ENCODE measurements at places on chromosomes 1 and 21. TPM values are rescaled to one million over a fixed set of nuclear protein-coding genes. Genes with fewer than 3 reads are reported as not detected.

NES gene
- 282 TPM for total RNA-seq

DCDC2B gene
- not detected for total RNA-seq

BCAN gene
- total RNA-seq = 0.29 TPM

HOOK1 gene
- 9.6 TPM for total RNA-seq

CA6 gene
- not detected for total RNA-seq

GBP7 gene
- not detected for total RNA-seq

OR2AK2 gene
- total RNA-seq = not detected

DNALI1 gene
- total RNA-seq = 9.1 TPM

LCE1B gene
- total RNA-seq = not detected

Data from right cardiac atrium (tissue), 5 donors.